ENCODE measurements at places on chromosomes 13 and 19.

DNA sequence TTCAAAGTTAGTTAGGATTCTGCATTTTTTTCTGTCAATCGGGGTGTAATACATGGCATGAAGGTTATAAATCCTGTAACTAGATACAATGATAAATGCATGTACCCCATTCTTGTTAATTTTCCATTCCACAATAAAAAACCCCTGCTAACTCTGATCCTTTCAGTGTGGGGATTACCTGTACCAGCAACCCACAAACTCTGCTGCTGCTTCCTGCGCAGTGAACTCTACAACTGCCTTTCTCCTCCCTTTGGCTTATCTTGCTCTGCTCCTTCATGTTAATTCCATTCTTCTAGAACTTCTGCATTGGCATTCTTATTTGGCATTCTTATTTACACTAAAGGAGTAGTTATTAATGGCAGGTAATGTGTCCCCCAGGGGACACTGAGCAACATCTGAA, 273.1 kb downstream of the KLF12 start:
- no peak for DNase-seq

DNA sequence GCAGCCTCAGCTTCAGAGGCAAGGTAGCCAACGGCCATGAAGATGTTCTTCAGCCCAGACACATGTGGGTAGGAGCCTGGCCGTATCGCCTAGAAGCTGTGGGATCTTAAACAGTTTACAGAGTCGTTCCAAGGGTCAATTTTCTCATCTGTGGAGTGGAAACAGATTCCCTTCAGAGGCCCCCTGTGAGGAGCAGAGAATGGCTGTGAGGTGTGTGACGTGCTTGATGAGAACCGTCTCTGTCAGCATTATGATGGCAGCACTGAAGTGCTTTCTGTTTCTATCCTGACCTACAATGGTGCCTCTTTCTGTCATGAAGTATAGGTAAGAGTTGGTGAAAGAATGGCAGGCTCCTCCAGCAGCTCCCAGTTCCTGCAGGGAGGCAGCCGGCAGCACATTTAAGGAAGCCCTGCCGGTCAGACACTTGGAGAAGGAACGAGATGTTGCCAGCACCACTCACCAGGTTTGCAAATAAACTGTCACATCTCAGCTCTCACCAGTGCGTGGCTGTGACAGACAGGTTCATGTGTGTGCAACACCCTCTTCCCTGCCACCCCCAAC, 277.3 kb downstream of the FOXO1 start:
- DNase-seq: no peak

DNA sequence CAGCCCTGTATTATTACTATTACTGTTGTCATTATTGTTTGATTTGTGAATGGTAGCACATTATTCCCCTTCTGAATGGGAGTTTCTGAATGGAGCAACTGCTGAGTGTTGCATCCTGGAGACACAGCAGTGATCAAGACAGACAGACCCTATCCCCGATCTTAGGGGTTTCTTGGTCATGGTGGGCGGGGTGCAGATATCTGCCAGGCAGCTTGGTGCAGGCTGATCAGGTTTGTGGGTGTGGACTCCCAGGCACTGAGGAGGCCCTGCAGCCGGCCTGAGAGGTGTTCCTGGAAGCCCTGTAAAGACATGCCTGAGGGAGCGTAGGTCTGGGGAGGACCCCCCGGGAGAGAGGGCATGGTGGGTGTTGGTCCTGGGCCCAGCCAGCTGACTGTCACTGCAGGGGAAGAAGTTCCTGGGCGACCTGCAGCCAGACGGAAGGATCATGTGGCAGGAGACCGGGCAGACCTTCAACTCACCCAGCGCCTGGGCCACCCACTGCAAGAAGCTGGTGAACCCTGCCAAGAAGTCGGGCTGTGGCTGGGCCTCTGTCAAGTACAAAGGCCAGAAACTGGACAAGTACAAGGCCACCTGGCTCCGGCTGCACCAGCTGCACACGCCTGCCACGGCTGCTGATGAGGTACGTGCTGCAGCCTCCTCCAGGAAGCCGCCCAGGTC, 2.1 kb downstream of the MPND start:
- DNase-seq: no peak

- no peak for DNase-seq
These were observed 3.6 kb upstream of the LIN7B start for GRCh38 chr19:49110567-49110966.

GRCh38 chr13:48038761-48039160, 1.2 kb downstream of the NUDT15 start:
- DNase-seq: no peak

GRCh38 chr13:91539286-91540157, 141.1 kb downstream of the GPC5 start:
- DNase-seq: no peak

GRCh38 chr19:46014534-46014933, 8.3 kb downstream of the PGLYRP1 start:
- DNase-seq: no peak
